ENCODE measurements at places on chromosomes 3 and 15. TPM values are rescaled to one million over a fixed set of nuclear protein-coding genes. Genes with fewer than 3 reads are reported as not detected.

DMXL2 gene
- total RNA-seq = 20.3 TPM

MCTP2 gene
- total RNA-seq = not detected

SI gene
- not detected for total RNA-seq

KNG1 gene
- total RNA-seq = not detected

PTPRG gene
- total RNA-seq = 2.2 TPM

CRYGS gene
- total RNA-seq = 1.4 TPM

PLA2G4E gene
- not detected for total RNA-seq

CDCP1 gene
- total RNA-seq = 10.5 TPM

CELSR3 gene
- 3.1 TPM for total RNA-seq

GREM1 gene
- total RNA-seq = 4.7 TPM

CAND2 gene
- total RNA-seq = 0.45 TPM

PIK3R4 gene
- 20.4 TPM for total RNA-seq

ISLR gene
- total RNA-seq = 0.43 TPM

GOLGA6L4 gene
- total RNA-seq = 1.7 TPM

CCK gene
- total RNA-seq = 1.1 TPM

ESYT3 gene
- total RNA-seq = 0.70 TPM

IL12A gene
- 1.1 TPM for total RNA-seq

KY gene
- total RNA-seq = 0.13 TPM

ZNF660 gene
- not detected for total RNA-seq

ACKR4 gene
- total RNA-seq = not detected

PSMD2 gene
- total RNA-seq = 370 TPM

ZNF501 gene
- total RNA-seq = not detected

CFAP92 gene
- not detected for total RNA-seq

CD86 gene
- not detected for total RNA-seq

SOX14 gene
- not detected for total RNA-seq

All from A549 treated with GW870086 at 1 μM for 4 hours (cell line).